ENCODE measurements at places on chromosomes 5 and 9.

DNA sequence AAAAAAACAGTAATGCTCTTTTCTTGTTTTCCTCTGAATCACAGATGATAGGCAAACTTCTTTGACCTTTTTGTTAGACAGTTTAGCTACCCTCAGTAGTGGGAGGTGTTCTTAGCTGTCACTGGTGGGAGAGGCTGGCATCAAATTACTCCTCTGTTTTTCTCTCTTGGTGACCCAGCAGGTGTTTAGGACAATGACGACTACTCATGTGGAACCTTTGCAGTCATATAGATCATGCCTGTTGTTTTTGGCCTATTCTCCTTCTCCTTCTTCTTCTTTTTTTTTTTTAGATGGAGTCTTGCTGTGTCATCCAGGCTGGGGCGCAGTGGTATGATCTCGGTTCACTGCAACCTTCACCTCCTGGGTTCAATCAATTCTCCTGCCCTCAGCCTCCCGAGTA, 15.4 kb upstream of the NPR2 start:
- DNase-seq, result no peak

- DNase-seq, result no peak
Measured at GRCh38 chr5:82375488-82376244, 97.5 kb upstream of the RPS23 start.

DNA sequence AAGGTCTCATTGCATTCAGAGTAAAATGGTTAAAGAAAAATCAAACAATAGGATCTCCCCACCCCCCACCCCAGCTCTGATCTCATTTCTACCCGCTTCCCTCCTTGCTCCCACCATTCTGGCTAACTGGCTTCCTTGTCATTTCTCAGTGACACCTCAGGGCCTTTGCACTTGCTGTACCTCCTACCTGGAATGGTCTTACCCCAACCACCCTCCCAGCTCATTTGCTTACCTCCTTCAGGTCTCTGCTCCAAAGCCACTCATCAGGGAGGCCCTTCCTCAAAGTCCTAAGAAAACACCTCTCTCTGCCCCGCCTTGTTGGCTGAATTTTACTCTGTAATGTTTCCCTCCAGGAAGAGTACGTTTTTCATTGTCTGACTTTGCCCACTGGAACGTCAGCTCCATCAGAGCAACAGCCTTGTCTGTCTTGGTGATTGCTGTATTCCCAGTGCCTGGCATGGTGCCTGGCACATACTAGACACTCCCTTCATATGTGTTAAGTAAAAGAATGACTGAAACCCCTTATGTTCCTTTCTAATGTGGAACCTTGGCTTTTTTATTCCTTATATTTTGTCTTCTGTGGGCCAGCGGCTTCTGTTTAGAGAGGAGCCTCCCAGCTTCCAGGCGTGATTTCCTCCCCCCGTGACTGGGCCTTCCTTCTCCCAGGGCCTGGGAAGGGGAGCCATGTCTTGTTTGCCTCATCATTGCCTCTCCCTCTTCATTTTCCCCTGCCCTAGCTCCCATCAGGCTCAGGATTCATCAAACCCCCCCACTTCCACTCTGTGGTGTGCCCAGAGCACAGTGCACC, 26.9 kb downstream of the NEURL1B start:
- DNase-seq, result no peak

- DNase-seq, result peak; percentile 99
Measured at GRCh38 chr5:177425801-177426565, 493 bp upstream of the GRK6 start.

DNA sequence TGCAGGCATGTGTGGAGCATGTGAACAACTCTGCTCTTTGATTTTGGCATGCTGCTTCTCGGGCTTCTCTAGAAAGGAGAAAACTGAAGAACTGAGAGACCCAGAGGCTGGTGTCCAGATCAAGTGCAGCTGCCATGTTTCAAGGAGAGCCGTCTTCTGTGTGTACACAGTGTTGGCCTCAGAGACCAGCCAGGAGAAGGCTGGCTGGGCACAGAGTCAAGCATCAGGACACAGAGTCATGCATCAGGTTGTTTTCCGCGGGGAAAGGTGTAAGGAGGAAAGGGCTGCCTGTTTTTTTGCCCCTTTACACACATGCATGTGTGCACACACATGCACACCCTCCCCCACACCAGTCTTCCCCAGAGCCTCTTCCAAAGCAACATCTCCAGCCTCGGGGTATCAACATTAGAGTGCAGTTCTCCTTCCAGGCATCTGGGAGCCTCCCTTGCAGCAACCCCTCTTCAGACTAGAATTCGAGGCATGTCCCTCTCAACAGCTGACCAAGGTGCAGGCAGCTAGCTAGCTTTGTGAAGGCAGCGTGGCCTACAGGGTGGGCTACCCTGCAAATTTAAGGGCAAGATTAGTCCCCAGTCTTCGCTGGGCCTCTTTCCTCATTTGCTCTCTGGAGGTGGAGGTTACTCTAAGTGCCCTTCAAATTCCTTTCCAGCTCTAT, 180.9 kb downstream of the AOPEP start:
- no peak for DNase-seq

DNA sequence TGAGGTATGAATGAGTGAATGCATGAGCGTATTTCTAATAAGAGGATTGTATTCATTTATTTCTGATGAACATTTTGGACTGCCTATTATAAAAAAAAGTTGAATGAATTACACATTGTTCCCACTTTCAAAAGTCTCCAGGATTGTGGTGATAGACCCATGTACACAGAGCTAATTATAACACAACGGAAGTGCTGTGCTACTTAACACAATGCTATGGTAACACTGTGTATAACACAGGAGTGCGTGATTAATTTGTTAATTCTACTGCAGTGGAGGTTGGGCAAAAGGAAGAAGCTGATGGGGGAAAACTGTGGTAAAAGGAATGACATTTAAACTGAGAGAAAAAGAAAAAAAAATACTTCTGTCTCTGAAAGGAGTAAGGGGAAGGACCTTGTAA, 147.8 kb upstream of the MEF2C start:
- no peak for DNase-seq

DNA sequence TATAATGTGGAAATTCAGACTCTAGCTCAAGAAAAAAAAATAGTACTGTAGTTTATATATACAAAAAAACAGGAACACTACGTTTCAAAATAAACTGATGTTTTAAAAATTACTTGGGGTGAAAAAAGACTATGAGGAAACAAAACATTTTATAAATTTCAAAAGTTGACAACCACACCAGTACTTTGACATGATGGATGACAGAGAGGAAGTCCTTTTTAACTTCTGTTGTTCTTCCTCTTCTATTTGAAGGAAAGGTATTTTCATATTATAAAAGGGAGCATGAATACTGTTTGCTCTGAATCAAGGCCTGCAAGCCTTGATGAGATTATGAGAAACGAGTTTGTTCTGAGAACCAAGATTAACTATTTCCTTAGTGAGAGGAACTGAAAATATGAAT, 456.9 kb downstream of the TAF11L14 start:
- no peak for DNase-seq

DNA sequence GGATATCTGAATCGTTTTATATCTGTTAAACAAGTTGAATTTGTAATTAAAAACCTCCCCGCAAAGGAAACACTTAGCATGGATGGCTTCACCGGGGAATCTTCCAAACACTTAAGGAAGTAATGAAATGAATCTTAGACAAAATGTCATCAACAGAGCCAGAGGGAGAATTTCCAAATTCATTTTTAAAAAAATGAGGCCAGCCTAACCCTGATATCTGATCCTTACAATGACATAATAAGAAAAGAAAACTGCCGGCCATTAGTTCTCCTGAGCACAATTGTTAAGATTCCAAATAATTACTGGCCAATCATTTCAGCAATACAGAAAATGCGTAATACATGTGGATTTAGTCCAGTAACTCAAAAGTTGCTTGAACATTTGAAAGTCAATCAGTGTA, 6.1 kb upstream of the KIF12 start:
- no peak for DNase-seq

GRCh38 chr5:36552651-36553393, 53.6 kb upstream of the SLC1A3 start:
- DNase-seq, result peak; percentile 22

DNA sequence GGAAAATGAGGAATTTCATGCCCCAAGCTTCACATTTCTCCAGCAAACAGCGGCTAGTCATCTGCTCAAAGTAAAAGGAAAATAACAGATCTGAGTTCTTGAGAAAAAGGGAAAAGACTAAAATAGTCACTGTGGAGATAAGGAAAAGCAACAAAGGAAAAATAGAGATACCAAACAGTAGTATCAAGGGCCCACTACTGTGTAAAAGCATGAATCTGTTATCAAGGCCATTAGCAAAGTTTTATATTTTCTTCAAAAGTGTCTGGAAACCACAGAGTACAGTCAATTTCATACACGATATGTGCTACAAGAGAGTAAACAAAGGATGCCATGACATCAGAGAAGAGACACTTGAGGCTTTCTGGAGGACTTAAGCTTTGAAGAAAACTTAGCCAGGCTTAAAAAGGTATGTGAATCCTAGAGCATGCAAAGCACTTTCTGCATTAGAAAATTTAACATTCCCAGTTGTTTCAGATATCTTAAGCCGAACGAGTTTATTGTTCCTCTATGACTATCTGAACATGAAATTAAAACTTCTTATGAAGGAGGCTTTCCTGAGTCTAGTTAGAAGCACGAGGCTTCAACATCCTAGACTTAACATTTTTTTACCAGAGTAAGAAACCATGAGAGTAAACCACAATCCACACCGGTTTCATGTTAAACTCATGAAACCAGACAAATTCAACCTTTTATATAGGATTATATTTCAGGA, 1.2 kb downstream of the TTC33 start:
- DNase-seq, result no peak

DNA sequence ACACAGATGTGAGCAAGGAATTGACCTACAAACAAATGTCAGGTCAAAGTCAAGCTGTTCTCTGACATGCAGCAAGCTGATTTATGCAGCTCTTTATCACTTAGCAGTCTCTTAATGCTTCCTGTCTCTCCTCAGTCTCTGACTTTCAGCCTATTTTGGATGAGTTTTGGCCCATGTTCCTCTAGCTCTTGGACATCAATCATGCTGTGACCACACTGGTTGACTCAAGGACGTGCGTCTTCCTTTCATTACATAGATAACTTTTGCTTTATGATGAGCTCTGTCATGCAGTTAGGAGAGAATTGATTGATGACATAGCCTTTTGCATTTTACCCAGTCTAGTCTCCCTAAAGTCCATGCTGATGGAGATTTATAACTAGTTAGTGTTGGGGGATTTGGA, 9.4 kb upstream of the REEP5 start:
- no peak for DNase-seq

DNA sequence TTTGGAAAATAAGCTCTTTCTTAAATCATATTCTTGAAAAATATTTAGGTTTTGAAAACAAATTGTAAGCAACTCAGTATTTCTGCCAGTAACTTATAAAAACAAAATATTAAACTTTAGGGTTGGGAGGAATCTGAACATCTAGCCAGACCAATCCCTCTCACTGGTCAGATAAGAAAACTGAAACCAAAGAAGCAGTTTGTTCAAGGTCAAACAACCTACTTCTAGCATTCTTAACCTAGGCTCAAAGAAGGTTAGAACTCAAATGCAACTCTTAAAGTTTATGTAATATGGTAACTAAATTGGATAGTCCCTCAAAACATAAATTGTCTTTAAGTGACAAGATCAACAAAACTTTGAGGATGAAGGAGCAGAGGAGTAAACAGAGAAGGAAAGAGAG, 374.9 kb upstream of the TNC start:
- no peak for DNase-seq

DNA sequence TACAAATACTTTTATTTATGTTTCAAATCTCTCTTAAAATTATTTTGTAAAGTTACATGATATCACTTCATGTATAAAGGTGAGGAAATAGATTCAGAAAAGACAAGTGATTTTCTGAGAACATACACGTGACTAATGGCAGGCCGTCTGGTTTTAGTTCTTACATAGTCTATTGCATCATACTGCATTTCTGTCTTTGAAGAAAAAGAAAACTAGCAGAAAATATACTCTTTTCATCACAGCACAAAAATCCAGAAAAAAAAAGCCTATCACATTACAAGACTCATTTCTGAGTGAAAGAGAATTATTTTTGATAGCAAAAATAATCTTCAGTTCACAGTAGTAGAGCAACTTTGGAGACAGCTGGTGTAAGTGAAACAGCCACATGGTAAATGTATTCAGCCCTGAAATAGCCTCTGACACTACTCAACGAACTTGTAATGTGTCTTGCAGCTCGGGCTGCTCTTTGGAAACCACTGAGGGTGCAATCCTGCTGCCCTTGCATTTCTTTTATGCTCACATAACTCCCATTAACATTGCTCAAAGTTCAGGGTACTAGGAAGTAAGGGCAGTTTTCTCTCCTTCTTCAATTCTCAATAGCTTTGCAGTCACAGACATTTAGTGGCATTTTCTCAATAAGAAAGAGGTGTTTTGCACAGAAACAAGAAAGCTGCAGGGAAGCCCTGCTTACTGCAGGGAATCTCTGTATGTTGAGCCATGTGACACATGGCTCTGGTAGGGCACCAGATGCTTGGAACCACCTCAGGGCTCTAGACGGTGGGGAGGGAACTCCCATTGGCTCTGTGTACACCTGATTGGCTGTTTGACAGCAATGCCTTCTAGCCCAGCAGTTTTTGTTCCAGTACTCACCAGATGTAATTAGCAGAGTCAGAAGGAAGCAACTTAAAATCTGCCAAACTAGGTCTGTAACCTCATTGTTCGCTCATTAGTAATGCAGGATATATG, 845.3 kb upstream of the PTPRD start:
- peak; percentile 35 for DNase-seq

- DNase-seq, result peak; percentile 53
Measured at GRCh38 chr5:82351754-82352145, 73.6 kb upstream of the RPS23 start.

DNA sequence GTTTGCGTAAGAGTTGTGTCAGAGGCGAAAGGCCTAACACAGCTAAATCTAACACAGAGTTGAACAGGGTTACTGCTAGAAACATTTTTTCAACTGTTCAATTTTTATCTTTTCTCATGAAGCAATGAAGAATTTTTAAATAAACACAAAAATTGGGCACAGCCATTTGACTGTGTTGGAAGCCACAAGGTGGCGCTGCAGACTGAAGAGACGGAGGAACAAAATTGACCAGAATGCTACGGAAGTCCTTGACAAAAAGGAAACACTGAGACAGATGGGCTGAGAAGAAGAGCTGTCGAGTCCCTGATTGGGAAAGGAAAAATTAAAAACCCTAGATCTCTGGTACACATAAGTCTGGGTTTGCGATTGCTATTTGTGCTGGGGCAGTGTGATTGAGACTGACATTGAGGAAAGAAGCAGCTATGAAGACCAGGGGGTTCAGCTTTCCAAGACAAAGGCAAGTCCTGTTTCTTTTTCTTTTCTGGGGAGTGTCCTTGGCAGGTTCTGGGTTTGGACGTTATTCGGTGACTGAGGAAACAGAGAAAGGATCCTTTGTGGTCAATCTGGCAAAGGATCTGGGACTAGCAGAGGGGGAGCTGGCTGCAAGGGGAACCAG, at the start of gene PCDHB9:
Gene PCDHB9 (plus strand): TSS at position 265 of the 616 bp plus-strand sequence. CDS start 158 bp downstream, at position 423.
- no peak for DNase-seq

GRCh38 chr5:8906303-8906967, 639.4 kb downstream of the SEMA5A start:
- DNase-seq, result no peak

DNA sequence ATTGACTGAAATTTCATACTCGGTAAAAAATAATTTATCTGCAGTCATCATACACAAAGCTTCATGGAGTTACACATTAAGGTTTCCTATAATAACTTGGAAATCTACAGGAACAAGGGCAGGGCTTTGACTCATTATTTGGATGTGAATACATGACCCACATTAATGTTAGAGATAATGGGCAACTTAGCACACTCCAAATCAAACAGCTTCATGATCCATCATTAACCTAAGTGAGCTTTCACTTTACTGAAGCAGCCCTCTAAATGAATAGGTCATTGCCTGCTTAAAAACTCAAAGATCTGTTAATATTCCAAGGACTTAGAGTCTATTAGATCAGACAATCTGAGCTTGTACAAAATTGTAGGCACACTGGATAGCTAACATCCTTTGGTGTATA, 9.0 kb downstream of the CDH12 start:
- no peak for DNase-seq

All from SK-N-MC (cell line).